A549 treated with Mapracorat at 1 μM for 4 hours (cell line): ENCODE measurements at places on chromosomes 12 and 14. TPM values are rescaled to one million over a fixed set of nuclear protein-coding genes. Genes with fewer than 3 reads are reported as not detected.

FOXN4 gene
- total RNA-seq, result 0.15 to 0.20 TPM in 2 of 5 replicates, not detected in the others

IKZF4 gene
- total RNA-seq, result 2.0 to 3.0 TPM (median 2.8 TPM) in 5 replicates

PTCSC3 gene
- not detected in 5 replicates for total RNA-seq

TTC6 gene
- total RNA-seq, result 0.15 to 0.47 TPM (median 0.31 TPM) in 5 replicates

ARHGAP9 gene
- 0.19 to 0.83 TPM (median 0.35 TPM) in 5 replicates for total RNA-seq

LRFN5 gene
- not detected in 5 replicates for total RNA-seq

NFE2 gene
- 0.07 TPM in 1 of 5 replicates, not detected in the others for total RNA-seq

SLC15A4 gene
- total RNA-seq, result 19.1 to 27.3 TPM (median 24.5 TPM) in 5 replicates

SLC17A8 gene
- 0.03 TPM in 1 of 5 replicates, not detected in the others for total RNA-seq
